ENCODE measurements at places on chromosomes 16 and 17.

GRCh38 chr17:17205368-17206123 lies 587 bp downstream of the PLD6 start:
- DNase-seq = no peak

DNA sequence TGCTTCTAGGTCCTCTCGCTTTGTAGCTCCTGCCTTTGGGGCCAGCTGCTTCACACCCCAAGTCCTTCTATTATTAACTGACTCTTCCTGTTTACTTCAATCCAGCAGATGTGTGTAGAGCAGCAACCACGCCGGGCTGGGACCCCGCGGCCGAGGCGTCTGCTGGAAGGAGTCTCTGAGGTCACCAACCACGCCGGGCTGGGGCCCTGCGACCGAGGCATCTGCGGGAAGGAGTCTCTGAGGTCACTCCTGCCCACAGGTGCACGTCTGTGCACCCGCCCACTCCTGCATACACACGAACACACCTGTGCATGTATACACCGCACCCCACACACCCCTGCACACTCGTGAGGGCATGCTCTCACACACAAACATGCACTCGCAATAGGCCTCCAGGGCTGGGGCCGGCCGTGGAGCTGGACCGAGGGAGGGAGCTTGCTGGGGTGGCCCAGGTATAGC lies 7.8 kb upstream of the TEX19 start:
- DNase-seq = no peak

DNA sequence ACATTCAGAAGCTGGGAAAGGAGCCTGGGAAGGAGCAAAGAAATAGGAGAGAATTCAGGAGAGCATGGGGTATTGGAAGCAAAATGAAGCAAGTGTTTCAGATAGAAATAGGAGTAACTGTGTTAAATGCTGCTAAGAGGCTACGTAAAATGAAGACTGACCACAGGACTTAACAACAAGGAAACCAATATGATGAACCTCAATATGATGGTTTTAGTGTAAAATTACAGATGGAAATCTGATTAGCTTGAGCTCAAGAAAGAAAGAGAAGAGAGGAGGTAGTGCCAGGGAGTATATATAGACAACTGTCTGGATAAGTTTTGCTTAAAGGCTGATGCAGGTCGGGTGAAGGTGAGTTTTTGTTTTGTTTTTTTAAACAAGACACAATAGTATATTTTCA lies 92.2 kb downstream of the HELZ start:
- no peak for DNase-seq

- no peak for DNase-seq
Observed at GRCh38 chr17:68134046-68134637, 98.6 kb downstream of the KPNA2 start.

- DNase-seq = no peak
Observed at GRCh38 chr17:6020376-6021010, 49.7 kb upstream of the WSCD1 start.

DNA sequence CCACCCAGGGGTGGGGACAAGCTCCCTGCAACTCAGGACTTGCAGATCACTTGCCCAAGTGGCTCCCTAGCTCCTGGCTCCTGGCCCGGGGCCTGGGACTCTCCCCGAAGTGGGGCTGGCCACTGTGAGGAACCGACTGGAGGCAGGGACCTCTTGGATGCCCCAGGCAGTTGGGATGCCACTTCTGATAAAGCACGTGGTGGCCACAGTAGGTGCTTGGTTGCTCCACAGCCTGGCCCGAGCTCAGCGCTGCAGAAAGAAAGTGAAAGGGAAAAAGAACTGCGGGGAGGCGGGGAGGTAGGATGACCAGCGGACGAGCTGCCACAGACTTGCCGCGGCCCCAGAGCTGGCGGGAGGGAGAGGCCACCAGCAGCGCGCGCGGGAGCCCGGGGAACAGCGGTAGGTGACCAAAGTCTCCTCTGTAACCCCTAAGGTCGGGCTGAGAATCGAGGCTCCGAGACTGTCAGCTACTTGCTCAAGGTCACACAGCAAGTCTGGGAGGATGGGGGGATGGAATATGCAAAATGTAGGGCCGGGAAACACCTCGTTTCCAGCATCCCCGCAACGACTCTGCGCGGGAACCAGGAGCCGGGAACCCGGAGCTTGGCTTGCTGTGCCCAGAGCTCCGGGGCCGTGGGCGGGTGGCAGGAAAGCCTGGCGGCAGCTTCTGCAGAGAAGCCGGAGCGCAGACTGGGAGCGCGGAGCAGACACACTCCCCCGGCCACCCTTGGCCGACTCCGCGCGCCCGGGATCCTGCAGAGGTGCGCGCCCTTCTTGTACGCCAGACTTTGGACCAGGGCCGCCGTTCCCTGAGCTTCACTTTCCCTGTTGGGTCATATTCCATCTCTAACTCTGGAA lies 1.9 kb downstream of the CIITA start:
- DNase-seq = no peak

DNA sequence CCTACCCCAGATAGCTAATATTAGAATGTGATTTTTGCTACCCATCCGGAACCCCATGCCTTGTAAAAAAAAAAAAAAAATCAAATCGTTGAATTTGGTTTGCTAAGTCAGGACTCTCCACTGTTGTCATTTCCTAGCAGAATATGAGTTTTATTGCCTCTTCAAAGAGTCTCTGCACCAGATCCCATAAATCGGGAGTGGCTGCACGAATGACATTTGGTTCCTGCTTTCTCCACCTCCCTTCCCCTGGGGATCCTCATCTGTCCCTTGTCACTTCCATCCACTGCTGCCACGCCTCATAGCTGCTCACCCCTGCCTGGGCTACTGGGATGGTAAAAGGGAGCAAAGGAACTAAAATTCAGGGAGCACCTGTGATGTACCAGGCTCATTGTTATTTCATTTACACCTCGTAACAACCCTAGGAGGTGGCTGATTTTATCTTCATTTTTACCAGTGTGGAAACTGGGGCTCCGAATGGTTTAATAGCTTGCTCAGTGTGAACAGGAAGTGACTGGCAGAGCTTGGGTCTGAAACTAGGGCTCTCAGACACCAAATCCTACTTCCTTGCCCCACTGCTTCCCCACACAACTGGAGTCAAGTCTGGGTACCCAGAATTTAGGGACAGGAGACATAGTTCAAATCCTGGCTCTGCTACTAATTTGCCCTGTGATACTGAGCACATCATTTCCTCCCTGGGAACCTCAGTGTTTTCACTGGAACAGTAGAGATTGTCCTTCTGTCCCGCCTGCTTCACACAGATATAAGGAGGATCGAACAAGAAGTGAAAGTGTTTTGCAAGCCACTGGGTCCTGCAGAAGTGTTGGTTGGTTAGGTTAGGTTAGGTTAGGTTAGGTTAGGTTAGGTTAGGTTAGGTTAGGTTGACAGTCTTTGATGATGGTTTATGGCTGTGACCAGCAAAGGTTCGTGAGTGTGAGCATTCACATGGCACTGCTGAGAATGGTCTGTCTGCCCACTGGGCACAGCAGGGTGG lies 585 bp upstream of the KRT36 start:
- no peak for DNase-seq

DNA sequence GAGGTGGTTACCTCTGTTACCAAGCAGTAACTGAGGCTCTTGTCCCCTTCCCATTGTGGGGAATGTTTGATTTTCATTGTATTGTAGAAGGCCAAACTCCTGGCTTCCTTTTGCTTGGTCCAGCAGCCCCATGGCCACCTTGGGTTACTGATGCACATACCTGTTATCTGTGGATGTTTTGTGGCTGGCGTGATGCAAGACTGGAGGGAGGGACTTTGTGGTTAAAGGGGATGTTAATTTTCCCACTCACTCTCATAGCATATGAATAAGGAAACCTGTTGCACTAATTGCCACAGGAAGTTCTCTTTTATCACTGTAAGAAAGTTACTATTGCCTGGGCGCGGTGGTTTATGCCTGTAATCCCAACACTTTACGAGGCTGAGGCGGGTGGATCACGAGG lies 168.6 kb upstream of the HS3ST4 start:
- no peak for DNase-seq

GRCh38 chr16:19118938-19119431 lies 5.2 kb downstream of the ITPRIPL2 start:
- DNase-seq = no peak

- DNase-seq = no peak
Observed at GRCh38 chr17:69643686-69644085, 229.2 kb downstream of the MAP2K6 start.

GRCh38 chr16:28187595-28188004 lies 24.2 kb downstream of the XPO6 start:
- DNase-seq = no peak

GRCh38 chr17:6386041-6386630 lies 48.8 kb downstream of the AIPL1 start:
- DNase-seq = no peak

DNA sequence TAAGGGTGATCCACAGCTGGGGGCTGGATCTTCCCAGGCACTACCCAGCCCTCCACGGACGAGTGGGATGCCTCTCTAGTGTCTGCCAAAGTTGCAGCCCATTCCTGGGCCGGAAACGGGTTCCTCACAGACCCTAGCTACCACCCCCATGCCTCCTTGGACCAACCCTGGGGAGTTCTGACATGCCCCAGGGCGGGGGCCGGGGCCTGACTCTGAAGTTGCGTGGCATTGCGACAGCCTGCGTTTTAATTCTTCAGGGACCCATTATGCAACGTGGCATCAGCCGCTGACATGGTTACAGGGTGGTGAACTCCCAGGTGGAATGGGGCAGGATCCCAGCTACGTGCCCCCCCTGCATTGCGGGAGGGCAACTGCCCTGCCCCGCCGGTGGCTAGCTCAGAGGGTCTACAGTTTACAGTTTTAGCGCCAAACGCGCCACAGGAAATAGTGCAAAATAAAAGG lies 2.7 kb downstream of the CBX4 start:
- no peak for DNase-seq

GRCh38 chr16:86918637-86919036 lies 340.3 kb downstream of the FOXL1 start:
- no peak for DNase-seq
